ENCODE measurements at places on chromosomes 1 and 21.

DNA sequence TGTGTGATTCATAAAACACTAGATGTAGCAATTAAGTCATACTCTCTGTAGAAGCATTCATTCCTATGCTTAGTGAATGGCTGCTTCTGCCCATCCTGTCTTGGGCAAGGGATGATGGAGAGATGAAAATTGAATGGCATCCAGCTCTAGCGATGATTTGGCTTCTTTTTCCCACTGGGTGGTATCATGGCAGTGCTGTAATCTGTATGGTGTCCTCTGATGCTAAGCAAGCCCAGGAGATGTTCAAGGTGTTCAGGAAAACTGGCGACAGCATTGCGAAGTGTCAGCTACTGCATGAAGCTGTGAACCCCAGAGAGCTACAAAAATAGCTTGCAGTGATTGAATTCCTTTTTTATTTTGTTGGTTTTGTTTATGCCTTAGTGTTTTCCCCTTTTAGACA, 48.9 kb upstream of the LEPR start:
- DNase-seq, result no peak

GRCh38 chr21:31668651-31669491, 9.4 kb downstream of the SOD1 start:
- DNase-seq, result no peak

- DNase-seq, result no peak
These were observed 42.1 kb downstream of the UBE2U start for GRCh38 chr1:64245495-64245894.

- no peak for DNase-seq
These were observed 10.1 kb downstream of the TMEM200B start for GRCh38 chr1:29113413-29114117.

- no peak for DNase-seq
These were observed 31.5 kb upstream of the DNASE2B start for GRCh38 chr1:84366786-84367185.

GRCh38 chr1:2563205-2563604, 7.0 kb downstream of the TNFRSF14 start:
- DNase-seq, result no peak

- DNase-seq, result no peak
These were observed 62.9 kb downstream of the RIPK4 start for GRCh38 chr21:41703857-41704501.

GRCh38 chr1:245874942-245875580, 632.0 kb downstream of the SMYD3 start:
- peak; percentile 27 for DNase-seq

DNA sequence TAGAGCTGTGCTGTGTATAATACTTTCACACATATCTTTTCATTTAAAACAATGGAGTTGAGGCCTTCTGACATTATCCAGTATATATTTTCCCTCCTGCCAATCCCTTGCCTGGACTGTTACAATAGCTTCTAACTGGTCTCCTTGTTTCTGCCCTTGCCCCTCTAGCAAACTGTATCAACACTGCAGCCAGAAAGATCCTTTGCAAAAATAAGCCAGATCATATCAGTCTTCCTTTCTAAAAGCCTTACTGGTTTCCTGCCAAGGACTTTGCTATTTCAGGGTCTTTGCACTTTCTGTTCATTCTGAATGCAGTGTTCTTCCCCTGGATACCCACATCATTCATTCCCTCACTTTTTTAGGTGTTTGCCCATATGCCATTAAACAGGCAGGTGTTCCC, 370.1 kb downstream of the PTBP2 start:
- no peak for DNase-seq

DNA sequence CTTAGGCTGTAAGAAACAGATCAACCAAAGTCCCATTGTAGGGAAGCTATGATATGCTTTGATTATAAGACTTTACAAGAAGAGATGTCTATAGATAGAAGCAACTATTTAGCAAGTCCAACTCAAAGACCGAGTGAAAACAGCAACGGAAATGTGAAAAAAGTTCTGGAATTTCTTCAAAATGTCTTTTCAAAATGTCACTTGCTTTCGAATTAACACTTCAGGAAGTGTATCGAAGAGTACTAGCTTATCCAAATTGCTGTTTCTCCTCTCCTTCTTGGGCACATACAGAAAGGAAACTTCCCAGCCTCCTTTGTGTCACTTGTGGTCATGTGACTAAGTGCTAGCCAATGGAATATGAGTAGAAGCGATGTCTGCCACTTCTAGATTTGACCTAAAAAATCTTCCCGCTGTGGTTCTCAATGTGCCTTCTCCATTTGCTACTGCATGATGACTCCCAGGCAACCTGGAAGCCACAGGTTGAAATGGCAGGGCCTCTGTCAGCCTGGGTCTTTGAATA, 89.9 kb downstream of the TSEN15 start:
- DNase-seq, result no peak

DNA sequence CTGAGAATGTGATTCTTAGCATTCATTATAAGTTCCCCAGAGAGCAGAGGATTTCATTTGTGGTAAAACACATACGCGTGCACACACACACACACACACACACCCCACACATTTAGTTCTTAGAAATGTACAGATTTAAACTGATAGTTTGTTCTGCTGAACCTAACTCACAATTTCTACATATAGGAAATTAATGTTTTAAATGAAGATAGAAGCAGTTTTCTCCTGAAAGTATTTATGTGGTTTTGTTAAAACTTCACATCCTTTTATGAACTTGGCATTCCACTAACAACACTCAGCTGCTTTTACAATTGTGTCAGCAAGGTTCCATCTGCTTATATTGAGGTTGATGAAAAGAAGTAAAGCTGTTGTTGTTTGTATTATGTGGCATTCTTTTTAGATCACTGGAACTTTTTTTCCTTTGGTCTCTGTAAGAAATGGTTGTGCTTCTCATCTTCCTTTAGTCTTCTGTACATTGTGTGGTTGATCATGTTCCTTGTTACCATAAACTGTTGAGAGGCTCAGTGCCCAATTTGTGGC, 41.6 kb downstream of the AK4 start:
- DNase-seq, result no peak

- DNase-seq, result no peak
These were observed 65.7 kb upstream of the MORC3 start for GRCh38 chr21:36254106-36254941.

- DNase-seq, result no peak
These were observed 166.6 kb upstream of the SGIP1 start for GRCh38 chr1:66367369-66367768.

DNA sequence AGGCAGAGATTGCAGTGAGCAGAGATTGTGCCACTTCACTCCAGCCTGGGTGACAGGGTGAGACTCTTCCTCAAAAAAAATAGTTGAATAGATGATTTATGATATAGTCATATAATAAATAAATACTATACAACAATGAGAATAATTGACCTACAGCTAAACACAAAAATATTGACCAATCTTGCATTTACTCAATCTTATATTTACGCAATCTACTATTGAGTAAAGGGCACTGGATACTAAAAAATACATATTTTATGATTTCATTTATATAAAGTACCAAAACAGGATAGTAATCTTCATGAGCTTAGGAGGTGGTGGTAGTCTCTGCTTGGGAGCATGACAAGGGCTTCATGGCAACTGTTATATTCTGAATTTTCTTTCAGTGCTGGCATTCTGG, 19.1 kb upstream of the GBP3 start:
- no peak for DNase-seq

DNA sequence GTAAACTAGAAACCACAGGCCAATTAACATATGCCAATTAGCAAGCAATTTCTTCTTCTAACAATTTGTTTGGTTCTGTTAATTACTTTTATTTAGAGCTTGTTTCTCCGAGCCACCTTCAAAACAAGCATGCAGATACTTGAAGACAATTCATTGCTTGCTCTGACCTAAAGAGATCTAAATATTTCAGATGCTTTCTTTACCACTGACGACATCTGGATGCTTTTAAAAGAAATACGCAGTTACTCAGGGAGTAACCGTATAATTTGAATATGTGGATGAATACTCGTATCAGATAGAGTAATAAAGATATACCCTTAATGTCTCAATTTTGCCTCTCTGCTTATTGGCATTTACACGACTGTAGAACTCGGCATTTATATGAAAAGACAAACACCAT, 390.0 kb downstream of the DISC1 start:
- DNase-seq, result no peak

DNA sequence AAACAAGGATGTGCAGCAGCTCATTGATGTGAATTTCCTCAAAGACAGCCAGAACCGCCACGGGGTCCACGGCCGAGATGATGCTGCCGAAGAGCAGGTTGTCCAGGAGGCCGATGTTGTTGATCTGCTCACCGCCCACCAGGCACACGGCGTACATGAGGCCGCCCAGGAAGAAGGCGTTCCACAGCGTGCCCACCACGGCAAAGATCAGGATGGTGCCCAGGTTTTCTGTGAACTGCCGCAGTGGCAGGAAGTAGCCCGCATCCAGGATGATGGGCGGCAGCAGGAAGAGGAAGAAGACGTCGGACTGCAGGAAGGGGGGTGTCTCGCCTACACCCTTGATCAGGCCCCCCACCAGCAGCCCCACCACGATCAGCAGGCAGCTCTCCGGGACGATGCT, 41.1 kb downstream of the SLC9A1 start:
- no peak for DNase-seq

DNA sequence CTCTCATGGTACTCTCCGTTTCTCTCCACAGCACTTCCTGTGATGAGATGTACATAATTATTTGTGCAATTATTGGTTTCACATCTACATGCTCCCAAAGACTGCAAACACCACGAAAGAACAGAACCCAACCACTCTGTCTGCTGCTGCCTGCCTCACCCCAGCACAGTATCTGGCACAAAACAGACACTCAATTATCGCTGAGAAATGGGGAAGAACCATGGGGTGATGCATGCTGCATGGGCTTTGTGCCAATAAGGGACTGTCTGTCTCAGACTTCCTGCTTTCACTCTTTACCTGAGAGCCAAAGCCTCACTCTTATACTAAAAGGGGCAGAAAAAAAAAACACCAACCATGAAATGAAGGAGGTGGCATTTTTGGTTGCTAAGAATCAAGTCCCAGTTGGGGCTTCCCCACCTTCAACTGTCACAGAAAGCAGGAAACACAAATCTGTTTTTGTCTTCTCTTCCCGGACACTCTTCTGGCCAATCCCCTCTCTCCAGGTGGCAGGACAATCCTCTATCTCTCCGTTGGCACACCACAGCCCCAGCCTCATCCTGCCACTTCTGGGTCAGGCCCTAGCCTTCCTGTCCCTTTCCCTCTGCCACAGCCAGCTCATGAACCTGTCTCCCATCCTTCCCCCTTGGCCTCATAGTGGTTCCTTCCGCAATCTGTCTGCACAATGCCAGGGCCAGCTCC, 82.0 kb downstream of the TGFBR3 start:
- no peak for DNase-seq

DNA sequence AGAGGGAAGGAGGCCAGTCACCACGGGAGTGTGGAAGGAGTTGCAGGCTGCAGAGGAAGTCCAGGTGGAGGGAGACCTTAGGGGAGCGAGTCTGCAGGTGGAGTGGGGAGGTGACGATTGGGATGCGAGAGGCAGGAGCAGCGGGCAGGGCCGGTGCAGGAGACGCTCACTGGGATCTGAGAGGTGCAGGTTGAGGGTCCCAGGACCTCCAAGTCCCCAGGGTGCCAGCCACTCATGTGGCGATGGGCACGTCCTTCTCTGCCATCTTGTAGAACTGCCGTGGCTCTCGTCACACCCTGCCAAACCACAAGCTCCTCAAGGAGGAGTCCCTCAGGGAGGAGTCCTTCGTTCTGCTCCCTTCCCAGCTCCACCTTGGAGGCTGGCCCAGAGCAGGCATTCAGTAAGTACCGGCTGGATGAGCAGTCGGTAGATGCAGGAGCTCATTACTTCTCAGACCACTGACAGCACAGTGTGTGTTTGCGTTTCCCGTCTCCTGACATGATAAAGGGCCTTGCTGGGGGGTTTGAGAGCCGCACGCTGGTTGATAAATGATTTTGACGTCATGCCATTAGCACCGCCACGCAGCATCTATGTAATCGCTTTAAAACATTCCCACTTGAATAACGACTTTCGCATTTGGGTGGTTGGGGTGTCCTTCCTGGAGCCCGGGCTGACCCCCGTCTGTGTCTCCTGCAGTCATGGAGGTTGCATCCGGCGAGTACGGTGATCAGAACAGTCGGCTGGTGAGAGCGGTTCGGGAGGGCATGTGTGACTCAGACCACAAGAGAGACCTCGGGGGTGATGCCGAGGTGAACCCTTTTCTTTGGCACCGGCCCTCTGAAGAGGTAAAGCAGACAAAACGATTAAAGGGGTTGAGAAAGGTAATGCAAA, 27.8 kb downstream of the TFF3 start:
- no peak for DNase-seq

GRCh38 chr1:116738673-116739370, 15.4 kb upstream of the CD2 start:
- DNase-seq, result no peak

DNA sequence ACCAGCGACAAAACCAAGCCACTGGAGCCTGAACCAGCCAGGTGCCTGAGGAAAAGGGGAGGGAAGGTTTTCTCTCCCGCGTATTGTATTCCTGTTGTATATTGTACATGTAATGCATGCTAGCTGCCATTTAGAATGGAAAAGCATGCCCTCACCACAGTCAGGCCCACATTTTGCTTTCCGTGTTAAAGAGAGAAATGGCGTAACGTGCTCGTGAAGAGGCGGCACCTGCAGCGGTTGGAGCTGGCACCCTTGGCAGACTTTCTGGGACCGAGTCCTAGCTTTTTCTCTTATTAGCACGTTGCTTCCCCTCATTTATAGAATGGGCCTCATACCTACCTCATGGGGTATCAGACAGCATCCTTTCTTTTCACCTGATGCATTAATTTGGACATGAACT, 135.3 kb upstream of the IRF2BP2 start:
- no peak for DNase-seq

DNA sequence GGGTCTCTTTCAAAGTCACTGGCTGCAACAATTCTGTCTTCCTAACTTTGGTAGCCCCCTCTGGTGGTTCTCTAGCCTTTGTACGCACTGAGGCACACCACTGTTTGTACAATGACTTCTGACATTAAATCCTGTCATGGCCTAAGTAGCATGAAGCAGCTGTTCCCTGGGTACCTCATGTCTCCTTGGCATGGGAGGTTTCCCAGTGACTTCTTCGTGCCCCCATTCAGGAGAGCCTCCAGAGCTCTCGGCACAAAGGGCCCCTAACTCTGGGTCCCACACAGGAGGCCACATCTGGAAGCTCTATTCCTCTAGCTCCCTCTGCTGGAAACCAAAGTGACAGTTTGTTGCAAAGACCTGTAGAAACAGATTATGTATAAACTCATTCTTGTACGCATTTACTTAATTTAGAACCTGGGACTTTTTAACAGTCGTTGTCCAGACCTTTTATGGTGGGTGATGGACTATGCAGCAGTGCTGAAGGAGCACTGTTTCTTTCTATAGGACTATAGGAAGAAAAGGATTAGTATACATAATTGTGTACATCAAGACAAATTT, 13.4 kb downstream of the SWT1 start:
- peak; percentile 56 for DNase-seq

GRCh38 chr1:76625886-76626678, 241.2 kb upstream of the ST6GALNAC5 start:
- DNase-seq, result no peak

Data from right renal cortex interstitium (tissue), 3 donors.